HL-60 (cell line): ENCODE measurements at places on chromosomes 3 and 15.
A peak's percentile ranks its signal among the peaks of the same experiment; 100 is the strongest.

DNA sequence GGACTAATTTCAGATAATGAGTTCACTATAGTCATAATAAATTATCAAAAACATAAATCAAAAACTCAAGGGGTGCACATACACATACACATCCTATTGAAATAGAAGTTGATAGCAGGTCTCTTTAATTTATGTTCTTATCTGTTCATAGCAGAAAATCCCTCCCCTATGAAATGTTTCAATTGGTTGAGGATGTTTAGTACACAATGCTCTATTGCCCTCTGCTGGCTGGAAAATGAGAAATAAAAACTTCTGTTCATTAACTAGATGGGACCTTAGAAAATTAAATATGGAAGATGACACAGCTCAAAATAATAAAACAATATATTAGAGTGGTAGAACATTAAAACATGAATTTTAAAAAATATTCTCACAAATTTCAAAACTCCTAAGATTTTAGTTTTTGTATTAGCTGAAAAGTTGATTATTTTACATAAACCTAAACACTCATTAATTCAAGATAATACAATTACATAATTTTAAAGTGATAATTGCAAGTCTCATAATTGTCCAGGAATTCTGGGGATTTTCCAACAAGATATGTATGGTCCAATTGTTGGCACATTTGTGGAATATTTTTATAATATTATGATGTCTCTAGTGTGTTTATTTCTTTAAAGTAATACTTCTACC lies 735.0 kb downstream of the ROBO1 start:
- DNase-seq, result peak; percentile 12

DNA sequence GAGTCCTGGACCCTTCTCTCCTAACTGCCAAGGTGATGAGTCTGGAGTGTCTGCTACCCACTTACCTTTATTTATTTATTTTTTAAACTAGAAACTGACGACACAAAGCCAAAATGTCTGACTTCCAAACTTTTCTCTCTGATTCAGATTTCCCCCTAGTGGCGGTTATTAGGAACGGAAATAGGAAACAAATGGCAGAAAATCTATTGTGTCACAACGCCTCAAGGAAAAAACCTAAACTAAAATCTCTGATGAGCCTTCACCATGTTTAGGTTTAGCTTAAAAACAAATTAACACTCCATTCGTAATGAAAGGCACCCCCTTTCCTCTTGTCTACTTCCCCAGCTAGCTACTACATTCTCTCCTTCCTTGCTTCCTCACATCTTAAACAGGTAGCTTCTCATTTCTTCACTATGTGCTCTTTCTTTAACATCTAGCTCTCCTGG lies 94.0 kb upstream of the MEX3B start:
- DNase-seq, result no peak

DNA sequence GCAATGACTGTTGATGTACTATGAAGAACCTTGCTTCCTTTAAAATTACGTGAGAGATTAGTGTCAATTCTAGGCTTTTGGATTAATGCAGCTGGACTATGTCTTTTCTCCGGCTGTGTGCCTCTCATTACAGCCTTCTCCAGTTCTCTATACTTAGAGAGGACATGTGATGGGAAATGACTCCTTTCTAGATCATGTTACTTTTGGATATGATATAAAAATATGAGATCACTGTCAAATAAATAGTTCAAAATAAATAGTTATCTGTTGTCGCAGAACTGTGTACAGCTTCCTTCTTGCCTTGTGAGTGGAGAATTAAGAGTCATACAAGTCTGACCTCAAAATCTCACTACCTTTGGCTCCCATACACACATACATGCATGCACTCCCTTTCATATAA lies 592.4 kb downstream of the DIPK2A start:
- DNase-seq, result no peak

- peak; percentile 87 for DNase-seq
These were observed 49.8 kb upstream of the ARL8B start for GRCh38 chr3:5072100-5072816.

DNA sequence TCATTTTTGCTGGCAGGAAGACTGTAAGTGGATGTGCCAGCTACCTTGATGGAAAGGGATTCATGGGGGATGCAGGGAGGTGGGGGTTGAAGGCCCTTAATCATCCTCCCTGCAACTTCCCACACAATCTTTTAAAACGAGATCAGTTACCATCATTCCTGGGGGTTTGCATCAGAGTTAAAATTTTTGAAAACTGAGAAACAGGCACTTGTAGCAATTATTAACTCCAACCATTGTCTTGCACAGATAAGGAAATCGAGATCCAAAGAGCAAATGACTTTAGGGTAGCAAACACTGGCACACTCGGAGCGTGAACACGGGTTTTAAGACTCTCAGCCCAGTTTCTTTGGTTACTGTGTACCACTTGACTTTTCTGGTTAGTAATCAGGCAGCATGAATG lies 41.9 kb downstream of the GPD1L start:
- DNase-seq, result no peak

GRCh38 chr15:90138071-90138833 lies 36.0 kb upstream of the IDH2 start:
- DNase-seq, result no peak

- DNase-seq, result no peak
These were observed 12.3 kb upstream of the SEMA7A start for GRCh38 chr15:74445816-74446763.

GRCh38 chr3:66018057-66019033 lies 20.4 kb downstream of the MAGI1 start:
- no peak for DNase-seq

GRCh38 chr3:108133858-108134554 lies 43.2 kb upstream of the CD47 start:
- no peak for DNase-seq
